NCI-H2081 (cell line): ENCODE measurements at places on chromosomes 7 and 10.
A peak's percentile ranks its signal among the peaks of the same experiment; 100 is the strongest.

DNA sequence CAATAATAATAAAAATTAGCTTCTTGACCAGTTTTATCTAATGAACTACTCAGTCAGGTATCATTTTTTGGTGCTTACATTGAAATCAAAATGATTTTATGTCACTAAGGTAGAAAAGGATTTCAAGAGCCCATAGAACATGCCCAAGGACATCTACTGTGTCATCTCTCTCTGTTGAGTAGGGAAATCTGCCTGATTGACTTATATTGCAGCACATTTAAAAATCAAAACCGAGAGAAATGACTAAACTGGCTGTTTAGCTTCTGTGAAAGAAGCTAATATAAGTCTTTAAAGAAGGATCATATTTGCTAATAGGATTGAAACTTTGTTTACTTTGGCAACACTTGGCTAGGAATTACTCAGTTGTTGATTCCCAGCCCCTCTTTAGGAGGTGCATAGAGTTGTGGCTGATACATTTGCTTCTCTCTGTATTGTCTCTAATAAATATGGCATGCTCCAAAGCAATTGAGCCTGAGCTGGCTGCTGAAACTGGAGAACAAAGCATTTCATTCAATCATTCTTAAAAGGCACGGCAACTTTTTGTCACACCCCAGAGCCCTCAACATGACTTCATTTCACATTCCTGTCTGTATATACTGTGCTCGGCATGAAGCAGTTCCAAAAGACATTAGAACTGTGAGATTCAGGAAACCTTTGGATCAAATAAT lies 1096.9 kb upstream of the POT1 start:
- peak; percentile 23 for DNase-seq

DNA sequence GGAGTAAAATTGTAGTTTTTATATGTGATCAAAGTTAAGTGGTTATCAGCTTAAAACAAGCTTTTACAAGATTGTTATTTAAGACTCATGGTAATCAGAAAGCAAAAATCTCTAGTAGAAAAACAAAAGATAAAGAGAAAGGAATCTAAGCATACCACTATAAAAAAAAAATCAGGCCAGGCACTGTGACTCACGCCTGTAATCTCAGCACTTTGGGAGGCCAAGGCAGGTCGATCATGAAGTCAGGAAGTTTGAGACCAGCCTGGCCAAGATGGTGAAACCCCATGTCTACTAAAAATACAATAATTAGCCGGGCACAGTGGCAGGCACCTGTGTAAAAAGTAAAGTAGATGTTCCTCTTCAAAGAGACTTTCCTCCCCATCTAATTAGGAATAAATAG lies 265.9 kb upstream of the NRP1 start:
- DNase-seq, result no peak

- DNase-seq, result no peak
Measured at GRCh38 chr10:15300697-15301096, 70.4 kb downstream of the FAM171A1 start.

DNA sequence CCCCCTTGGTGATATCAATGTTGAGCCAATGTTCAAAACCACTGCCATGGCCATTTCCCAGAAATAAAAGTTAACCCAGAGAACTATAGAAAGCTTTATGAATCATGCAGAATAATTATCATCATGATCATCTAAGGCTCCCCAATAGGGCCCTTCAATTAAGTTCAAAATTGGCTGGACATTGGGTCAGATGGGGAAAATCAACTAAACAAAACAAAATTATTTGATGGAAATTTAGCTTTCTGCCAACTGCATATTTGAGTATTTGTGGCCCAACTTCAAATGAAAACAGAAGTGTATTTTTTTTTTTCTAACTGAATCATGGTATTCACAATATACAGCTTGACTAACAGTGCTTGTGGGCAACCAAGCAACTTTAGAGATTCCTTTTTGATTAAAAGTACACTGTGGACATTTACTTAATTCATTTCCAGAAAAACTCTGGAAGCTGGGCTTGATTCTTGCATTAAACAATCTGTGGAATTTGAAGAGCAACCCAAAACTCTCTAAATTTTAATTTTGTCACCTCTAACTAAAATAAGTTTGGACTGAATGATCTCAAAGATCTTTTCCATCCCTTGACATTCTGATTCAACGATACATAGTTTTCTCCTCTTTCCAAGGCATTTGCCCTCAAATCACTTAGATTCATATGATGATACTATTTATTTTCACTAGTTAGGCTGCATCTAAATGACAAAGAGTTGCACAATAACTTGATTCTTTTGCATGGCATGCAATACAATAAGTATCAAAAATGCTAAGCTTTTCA lies 203.2 kb downstream of the AHR start:
- DNase-seq, result no peak
